ENCODE measurements at places on chromosomes 11 and 22. TPM values are rescaled to one million over a fixed set of nuclear protein-coding genes. Genes with fewer than 3 reads are reported as not detected.

SYNGR1 gene
- 9.0 TPM for total RNA-seq

TOM1 gene
- 33.6 TPM for total RNA-seq

CD6 gene
- under 0.01 TPM for total RNA-seq

GAL gene
- total RNA-seq: not detected

RAB39A gene
- not detected for total RNA-seq

OR5P2 gene
- not detected for total RNA-seq

ANGPTL5 gene
- 0.92 TPM for total RNA-seq

PHLDB1 gene
- total RNA-seq: 117 TPM

EFCAB6 gene
- 2.4 TPM for total RNA-seq

LRP4 gene
- total RNA-seq: 1.1 TPM

SESN3 gene
- 55.0 TPM for total RNA-seq
